ENCODE measurements at places on chromosomes 7 and 10.

GRCh38 chr7:97020996-97021746 lies 3.5 kb downstream of the DLX5 start:
- DNase-seq = no peak

GRCh38 chr10:78846760-78847159 lies 222.0 kb upstream of the ZMIZ1 start:
- no peak for DNase-seq

- no peak for DNase-seq
Measured at GRCh38 chr7:71457021-71457420, 325.1 kb downstream of the GALNT17 start.

GRCh38 chr7:154564676-154565075 lies 438.2 kb downstream of the PAXIP1 start:
- no peak for DNase-seq

GRCh38 chr7:95999481-95999880 lies 227.1 kb downstream of the DYNC1I1 start:
- no peak for DNase-seq

DNA sequence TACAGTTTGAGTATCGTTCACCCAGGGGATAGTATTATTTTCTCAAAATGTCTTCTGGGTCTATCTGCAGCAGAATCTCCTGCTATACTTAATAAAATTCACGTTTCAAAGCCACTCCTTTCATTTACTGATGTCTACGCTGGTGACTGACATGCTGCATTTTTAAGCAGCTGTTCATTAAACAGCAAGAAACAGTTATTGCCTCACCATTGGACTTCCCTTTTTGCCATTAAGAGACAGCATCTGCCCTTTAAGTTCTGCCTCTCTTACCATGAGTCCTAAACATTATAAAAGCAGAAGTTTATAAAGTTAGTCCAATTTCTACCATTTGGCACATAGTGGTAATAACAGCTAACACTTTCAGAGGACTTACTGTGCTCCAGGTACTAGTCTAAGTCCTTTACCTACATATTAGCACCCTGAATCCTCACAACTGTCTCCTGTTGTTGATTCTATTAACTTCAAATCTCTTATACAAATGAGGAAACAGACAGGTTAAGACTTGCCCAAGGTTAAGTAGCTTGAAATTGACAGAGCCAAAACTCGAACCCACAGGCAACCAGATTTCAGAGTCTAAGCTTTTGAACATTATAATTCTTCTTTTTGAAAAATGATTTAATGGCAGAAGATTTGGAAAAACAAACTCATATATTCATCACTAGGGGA lies 169.5 kb downstream of the SNX13 start:
- DNase-seq = no peak
